Activated T-cell treated with anti-CD3 and anti-CD28 coated beads, Interleukin-2, amount 50 U/mL, for 72 hours (primary cell): ENCODE measurements at places on chromosomes 11 and 22. TPM values are rescaled to one million over a fixed set of nuclear protein-coding genes. Genes with fewer than 3 reads are reported as not detected.

Gene CDCA5
- total RNA-seq: 139 TPM

Gene SCGB1A1
- not detected for total RNA-seq

Gene L3MBTL2
- total RNA-seq: 25.6 TPM

Gene LDHAL6A
- total RNA-seq: not detected

Gene GGT5
- not detected for total RNA-seq

Gene LARGE1
- total RNA-seq: 3.6 TPM

Gene OR51I2
- not detected for total RNA-seq

Gene GRM5
- not detected for total RNA-seq

Gene FOXR1
- not detected for total RNA-seq

Gene CARNS1
- total RNA-seq: 5.0 TPM

Gene NRXN2
- 0.55 TPM for total RNA-seq

Gene SAA2
- not detected for total RNA-seq

Gene SDHAF2
- total RNA-seq: 36.6 TPM

Gene TTLL12
- 45.0 TPM for total RNA-seq

Gene PTGDR2
- 0.16 TPM for total RNA-seq

Gene MS4A1
- total RNA-seq: 1.6 TPM

Gene DSCAML1
- 1.5 TPM for total RNA-seq

Gene LMO1
- 0.32 TPM for total RNA-seq

Gene API5
- total RNA-seq: 90.7 TPM

Gene PATE4
- total RNA-seq: not detected

Gene OR5A1
- total RNA-seq: not detected
